ENCODE measurements at places on chromosomes 3 and 15. TPM values are rescaled to one million over a fixed set of nuclear protein-coding genes. Genes with fewer than 3 reads are reported as not detected.
A peak's percentile ranks its signal among the peaks of the same experiment; 100 is the strongest.

- H3K36me3 ChIP-seq: no peaks in the 10 kb centered on the region
- no peak overlapping the region for H3K4me3 ChIP-seq
- H3K4me1 ChIP-seq: no peaks in the 10 kb centered on the region
- no peak for DNase-seq
Observed at GRCh38 chr3:134880431-134880830, 85.4 kb downstream of the EPHB1 start.

- no peak for DNase-seq
- H3K27me3 ChIP-seq: peaks cover 4% of the 10 kb centered on the region
- no peaks in the 10 kb centered on the region for H3K4me1 ChIP-seq
- H3K27ac ChIP-seq: no peak overlapping the region
- H3K4me3 ChIP-seq: no peak overlapping the region
- no peaks in the 10 kb centered on the region for H3K36me3 ChIP-seq
Observed at GRCh38 chr15:68325726-68326125, 48.2 kb downstream of the FEM1B start.

GRCh38 chr3:20076296-20076997 lies 36.2 kb downstream of the KAT2B start:
- H3K4me1 ChIP-seq: peaks cover 52% of the 10 kb centered on the region
- no peaks in the 10 kb centered on the region for H3K36me3 ChIP-seq
- H3K27ac ChIP-seq: no peak overlapping the region

DNA sequence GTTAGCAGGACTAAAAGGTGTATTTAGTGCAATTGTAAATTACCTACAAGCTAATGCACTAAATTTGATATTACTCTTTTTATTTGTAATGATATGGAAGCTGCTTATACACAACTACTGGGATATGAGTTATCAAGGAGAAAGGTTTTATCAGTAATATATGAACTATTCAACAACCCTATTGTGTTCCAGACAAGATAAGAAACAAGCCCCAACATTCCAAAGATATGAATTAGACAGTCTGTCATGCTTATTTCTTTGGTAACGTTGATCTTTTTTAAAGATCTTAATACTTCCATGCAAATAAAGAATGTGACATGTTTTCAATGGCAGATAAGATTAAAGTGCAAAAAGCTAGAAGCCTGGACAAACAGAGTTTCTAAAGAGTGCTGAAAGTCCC lies 314.0 kb upstream of the THBS1 start:
- no peaks in the 10 kb centered on the region for H3K27me3 ChIP-seq
- DNase-seq: no peak
- no peaks in the 10 kb centered on the region for H3K36me3 ChIP-seq

DNA sequence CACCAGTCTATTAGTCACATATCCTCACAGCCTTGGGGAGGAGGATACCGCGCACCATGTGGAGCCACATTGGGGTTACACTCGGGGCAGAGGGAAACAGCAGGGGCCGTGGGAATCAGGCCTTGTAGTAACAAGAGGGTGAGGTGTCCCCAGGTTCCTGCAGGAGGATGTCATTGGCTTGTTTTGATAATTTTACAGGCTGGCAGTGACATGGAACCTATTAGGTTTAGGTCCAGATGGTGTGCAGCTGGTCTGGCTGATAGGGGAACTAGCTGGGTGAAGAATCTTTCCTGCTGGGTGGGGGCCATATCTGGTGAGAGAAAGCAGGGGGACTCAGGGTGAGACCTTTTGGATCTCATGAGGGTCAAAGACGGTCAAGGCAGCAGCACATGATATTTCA lies 9.8 kb upstream of the MEF2A start:
- no peaks in the 10 kb centered on the region for H3K4me1 ChIP-seq
- no peak overlapping the region for H3K4me3 ChIP-seq
- H3K27ac ChIP-seq: no peak overlapping the region
- no peaks in the 10 kb centered on the region for H3K36me3 ChIP-seq
- no peaks in the 10 kb centered on the region for H3K27me3 ChIP-seq

DNA sequence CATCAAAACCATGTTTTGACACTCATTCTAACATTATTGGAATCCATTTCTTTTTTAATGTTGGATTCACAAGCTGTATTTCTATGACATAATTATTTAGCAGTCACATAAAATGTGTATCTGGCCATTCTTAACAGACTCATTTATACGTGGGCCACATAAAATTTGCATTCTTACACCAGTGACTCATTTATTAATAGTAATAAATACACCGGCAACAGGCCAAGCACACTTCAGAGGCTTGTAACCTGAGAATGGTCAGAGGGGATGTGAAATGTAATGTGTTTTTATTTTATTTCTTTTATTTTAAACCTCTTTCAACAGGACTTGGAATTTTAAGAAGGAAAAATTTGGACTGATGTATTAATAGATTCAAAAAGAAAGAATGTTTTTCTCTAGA lies 384.9 kb upstream of the RARB start:
- H3K36me3 ChIP-seq: no peaks in the 10 kb centered on the region
- H3K27me3 ChIP-seq: no peaks in the 10 kb centered on the region
- H3K4me1 ChIP-seq: peaks cover 16% of the 10 kb centered on the region
- H3K27ac ChIP-seq: no peak overlapping the region

GRCh38 chr15:65957451-65957850 lies 88.2 kb downstream of the RAB11A start:
- H3K4me3 ChIP-seq: no peak overlapping the region
- no peaks in the 10 kb centered on the region for H3K27me3 ChIP-seq
- DNase-seq: no peak
- H3K4me1 ChIP-seq: no peaks in the 10 kb centered on the region
- H3K36me3 ChIP-seq: no peaks in the 10 kb centered on the region
- no peak overlapping the region for H3K27ac ChIP-seq

DNA sequence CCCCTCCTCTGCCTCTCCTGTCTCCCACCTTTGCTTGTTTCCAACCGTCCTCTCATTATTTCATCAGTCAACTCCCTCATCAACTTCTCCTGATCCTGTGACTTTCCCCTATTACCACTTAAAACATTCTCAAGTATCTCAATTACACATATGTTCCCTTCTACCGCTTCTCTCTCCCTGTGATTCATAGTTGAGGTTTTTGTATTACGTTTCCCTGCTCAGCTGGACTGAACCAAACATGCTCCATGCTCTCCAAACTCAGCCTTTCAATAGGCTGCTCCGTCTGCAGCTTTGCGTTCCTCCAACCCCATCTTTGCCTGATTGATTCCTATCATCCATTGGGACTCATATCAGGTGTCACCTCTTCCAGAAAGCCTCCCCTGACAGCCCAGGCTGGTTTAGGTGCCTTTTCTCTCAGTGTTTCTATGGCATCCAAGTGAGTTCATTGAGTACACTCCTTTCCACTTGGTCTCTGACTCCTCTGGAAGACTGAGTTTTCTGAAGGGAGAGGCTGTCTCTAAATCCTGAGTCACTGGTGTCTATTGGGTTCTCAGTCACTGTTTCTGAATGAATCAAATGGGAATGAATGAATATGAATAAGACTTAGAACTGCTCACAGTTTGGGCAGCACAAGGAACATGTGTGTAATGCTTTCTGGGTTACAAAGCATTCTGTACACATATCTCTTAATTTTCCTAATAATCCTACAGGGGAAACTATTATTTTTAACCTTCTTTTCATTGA lies 56.4 kb downstream of the PLD1 start:
- H3K27ac ChIP-seq: no peak overlapping the region
- H3K36me3 ChIP-seq: no peaks in the 10 kb centered on the region
- peaks cover 1% of the 10 kb centered on the region for H3K4me1 ChIP-seq
- H3K27me3 ChIP-seq: no peaks in the 10 kb centered on the region
- no peak overlapping the region for H3K4me3 ChIP-seq
- no peak for DNase-seq

Gene SCN11A
- not detected for total RNA-seq

DNA sequence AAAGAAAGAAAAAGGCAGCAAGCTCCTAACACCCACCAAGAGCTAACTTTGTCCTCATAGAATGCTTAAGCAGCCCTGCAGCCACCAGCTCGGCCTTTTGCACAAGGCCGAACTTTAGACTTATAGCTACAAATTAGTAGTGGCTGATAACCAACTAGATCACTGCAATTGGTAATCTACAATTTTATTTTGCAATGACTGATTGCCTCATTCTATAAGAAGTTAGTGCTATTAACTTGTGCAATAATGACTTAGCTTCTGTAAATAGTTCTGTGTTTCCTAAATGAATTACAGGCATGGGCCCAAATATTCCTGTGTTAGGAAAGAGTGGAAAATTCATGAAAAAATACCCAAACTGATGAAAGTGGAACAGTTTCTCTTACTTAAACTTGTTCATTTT lies 284.8 kb upstream of the CFAP20DC start:
- no peak overlapping the region for H3K27ac ChIP-seq
- DNase-seq: no peak
- no peaks in the 10 kb centered on the region for H3K4me1 ChIP-seq
- no peaks in the 10 kb centered on the region for H3K36me3 ChIP-seq

DNA sequence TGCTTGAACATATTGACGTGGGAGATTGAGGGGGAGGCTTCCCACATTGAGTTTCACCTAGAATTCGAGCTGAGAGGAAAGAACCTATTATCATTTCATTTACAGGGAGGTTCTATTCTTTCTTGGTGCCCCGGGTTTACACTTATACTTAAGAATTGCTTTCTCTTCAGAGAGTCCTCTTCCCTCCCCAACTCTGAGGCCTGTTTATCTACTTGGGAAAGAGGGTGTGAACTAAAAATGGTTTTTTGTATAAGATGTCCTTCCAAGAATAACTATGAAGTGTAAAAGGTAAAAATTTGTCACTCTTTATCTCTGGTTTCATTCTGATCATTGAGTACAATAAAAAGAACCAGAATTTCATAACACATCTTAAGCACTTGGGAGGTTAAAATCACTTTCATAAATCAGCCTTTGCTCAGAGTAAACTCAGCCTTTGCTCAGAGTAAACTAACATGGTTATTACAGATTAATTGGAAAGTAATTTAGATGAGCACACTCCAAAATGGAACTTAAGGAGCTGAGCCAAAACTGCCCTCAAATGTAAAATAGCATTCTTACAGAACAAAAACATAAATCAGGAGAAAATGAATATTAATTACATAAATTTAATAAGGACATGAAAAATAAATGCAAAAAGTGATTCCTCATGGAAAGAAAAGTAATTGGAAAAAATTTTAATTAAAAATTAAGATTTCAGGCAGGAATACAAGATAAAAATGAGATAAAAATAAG lies 75.2 kb downstream of the GADL1 start:
- H3K4me3 ChIP-seq: no peak overlapping the region
- H3K27me3 ChIP-seq: no peaks in the 10 kb centered on the region
- H3K36me3 ChIP-seq: no peaks in the 10 kb centered on the region
- DNase-seq: no peak

- DNase-seq: no peak
- H3K27ac ChIP-seq: no peak overlapping the region
- H3K36me3 ChIP-seq: peaks cover 86% of the 10 kb centered on the region
- no peak overlapping the region for H3K4me3 ChIP-seq
- no peaks in the 10 kb centered on the region for H3K4me1 ChIP-seq
Observed at GRCh38 chr15:34241376-34242330, 16.8 kb downstream of the EMC4 start.

Gene ZPLD1
- total RNA-seq: not detected

DNA sequence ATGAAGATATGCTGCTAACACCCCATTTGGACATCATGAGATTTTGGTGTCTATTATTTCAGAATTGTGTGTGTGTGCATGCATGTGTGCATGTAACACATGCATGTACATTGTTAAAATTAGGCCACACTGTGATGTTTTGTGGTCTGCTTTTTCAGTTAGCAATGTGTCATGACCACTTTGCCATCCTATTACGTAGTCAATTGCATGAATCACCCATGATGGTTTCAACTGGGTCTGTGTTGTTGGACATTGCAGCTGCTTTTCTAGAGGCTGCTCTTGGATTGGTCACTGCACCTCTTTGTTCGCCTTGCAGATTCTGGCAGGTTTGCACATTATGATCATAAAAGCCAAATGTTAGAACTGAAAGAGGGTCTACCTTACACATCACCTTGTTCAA lies 101.0 kb upstream of the THBS1 start:
- H3K27me3 ChIP-seq: no peaks in the 10 kb centered on the region
- no peak overlapping the region for H3K27ac ChIP-seq
- H3K4me3 ChIP-seq: no peak overlapping the region

GRCh38 chr15:43414196-43414595 lies 43.3 kb downstream of the TUBGCP4 start:
- no peaks in the 10 kb centered on the region for H3K27me3 ChIP-seq
- H3K4me3 ChIP-seq: no peak overlapping the region
- H3K36me3 ChIP-seq: peaks cover 90% of the 10 kb centered on the region
- no peak overlapping the region for H3K27ac ChIP-seq
- no peak for DNase-seq

DNA sequence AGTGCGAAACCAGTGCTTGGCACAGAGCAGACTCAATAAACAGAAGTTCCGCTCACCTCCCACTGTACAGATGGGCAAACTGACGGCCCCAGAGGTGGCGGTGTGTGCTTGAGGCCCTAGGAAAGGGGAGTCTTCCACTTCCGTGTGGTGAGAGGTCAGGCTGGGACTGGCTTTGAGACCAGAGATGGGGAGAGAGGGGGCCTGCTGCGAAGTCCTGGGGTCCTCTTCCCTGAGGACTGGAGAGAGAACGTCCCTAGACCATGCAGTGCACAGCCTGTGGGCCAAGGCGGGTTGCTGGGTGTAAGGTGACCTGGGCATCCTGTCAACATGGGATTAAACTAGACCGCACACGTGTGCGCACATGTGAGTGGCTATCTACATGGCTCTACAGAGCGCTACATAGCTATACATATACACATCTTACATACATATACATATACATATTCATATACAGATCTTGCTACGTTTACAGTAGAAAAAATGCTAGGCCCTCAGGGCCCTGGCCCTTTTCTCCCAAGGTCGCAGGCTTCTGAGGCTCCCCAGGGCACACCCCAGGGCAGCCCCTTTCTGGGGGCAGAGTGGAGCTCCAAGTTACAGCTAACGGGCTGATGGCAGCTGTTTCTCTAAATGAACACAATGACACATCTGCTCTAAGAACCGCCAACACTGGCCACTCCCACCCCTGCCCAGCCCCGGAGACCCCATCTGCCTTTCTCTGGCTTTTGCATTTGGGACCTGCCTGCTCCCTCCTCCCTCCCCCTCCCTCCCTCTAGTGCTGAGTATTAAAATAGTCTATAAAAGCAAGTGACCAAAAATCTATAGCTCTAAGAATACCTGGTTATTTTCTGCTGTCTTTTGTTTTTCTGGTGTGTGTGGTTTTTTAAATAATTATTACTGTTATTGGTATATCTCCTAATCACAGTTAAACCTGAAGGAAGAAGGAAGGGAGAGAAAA lies 47.0 kb downstream of the HCN4 start:
- H3K27ac ChIP-seq: no peak overlapping the region
- H3K4me1 ChIP-seq: no peaks in the 10 kb centered on the region
- DNase-seq: peak; percentile 15
- no peaks in the 10 kb centered on the region for H3K36me3 ChIP-seq

Gene LXN
- 4.4 TPM for total RNA-seq

GRCh38 chr15:22979238-22980188 lies 655 bp downstream of the CYFIP1 start:
- no peaks in the 10 kb centered on the region for H3K27me3 ChIP-seq
- no peaks in the 10 kb centered on the region for H3K36me3 ChIP-seq
- DNase-seq: peak; percentile 72
- peak overlapping the region; percentile 64 for H3K27ac ChIP-seq
- peaks cover 6% of the 10 kb centered on the region for H3K4me1 ChIP-seq

Gene MME
- 44.1 TPM for total RNA-seq

Gene OIP5
- 3.5 TPM for total RNA-seq

- no peaks in the 10 kb centered on the region for H3K4me1 ChIP-seq
- no peaks in the 10 kb centered on the region for H3K36me3 ChIP-seq
- no peak overlapping the region for H3K4me3 ChIP-seq
- H3K27ac ChIP-seq: no peak overlapping the region
- DNase-seq: no peak
Observed at GRCh38 chr15:60115579-60116380, 111.7 kb downstream of the FOXB1 start.

Data from psoas muscle (tissue), 8 donors.